ENCODE measurements at places on chromosomes 6 and 20.

- no peak for DNase-seq
These were observed 33.0 kb downstream of the SYNJ2 start for GRCh38 chr6:158014505-158015187.

DNA sequence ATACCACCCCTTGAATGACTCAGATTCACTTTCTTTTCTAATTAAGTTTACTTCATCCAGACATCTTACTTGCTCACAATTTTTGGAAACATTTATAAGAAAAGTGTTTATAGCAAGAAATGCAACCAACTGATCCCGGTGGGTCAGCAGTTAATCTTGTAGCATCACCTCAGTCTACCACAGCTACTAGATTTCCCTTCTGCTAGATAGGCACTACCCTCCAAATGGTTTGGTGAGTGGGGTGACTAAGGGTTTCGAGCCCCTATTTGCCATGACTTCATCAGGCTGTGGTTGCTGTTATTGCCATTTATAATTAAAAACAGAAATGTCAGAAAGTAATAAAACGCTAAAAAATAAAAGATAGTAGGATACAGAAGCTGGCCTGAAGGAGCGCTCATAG, 930.1 kb upstream of the GJE1 start:
- DNase-seq: no peak

DNA sequence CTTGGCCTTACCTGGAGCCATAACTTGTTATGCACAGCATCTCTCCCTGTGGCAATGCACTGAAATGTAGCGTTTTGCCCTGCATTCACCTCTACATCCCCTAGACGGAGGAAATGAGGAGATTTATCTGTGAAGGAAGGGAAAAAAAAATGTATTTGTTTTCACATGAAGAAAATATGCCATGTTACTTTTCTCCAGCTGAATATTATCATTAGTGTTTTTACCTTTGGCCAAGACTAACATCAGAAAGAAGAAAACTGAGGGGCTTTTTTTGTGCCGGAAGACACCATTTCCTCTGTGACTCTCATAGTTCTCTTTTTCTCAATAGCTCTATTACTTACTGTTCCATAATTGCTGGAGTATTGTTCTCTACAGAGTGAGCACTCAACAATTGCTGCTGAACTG, 280.4 kb downstream of the PTPRK start:
- no peak for DNase-seq

- DNase-seq: no peak
These were observed 186.7 kb upstream of the CST7 start for GRCh38 chr20:24762371-24762770.

- no peak for DNase-seq
These were observed 81.7 kb downstream of the TOX2 start for GRCh38 chr20:43996240-43996930.

DNA sequence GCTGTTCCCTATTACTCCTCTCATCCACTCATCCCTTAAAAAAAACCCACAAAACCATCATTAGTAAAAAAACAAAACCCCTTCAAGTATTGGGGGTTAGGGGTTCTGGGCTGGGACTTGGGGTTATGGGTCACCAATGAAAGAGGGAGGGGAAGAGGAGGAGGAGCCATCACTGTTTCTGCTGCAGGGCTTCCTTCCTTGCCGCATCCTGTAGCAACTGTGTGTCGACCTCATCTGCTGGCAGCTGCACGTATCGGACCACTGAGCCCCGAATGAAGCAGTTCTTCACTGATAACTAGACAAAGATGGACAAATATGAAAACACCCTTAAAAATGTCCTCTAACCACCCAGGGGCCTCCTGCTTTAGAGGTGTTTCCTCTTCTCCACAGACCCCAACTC, 2.0 kb upstream of the VARS1 start:
- no peak for DNase-seq

GRCh38 chr20:54205450-54205849, 2.4 kb upstream of the PFDN4 start:
- DNase-seq: no peak

GRCh38 chr20:13220904-13221297, at the start of gene ISM1:
Gene ISM1, plus strand, starts transcription at chr20:13221274. Its CDS starts 503 bp downstream, at chr20:13221777.
- DNase-seq: no peak

GRCh38 chr6:100503043-100503705, 38.5 kb upstream of the SIM1 start:
- no peak for DNase-seq

- DNase-seq: no peak
These were observed 1285.8 kb upstream of the CITED2 start for GRCh38 chr6:140660295-140660694.

DNA sequence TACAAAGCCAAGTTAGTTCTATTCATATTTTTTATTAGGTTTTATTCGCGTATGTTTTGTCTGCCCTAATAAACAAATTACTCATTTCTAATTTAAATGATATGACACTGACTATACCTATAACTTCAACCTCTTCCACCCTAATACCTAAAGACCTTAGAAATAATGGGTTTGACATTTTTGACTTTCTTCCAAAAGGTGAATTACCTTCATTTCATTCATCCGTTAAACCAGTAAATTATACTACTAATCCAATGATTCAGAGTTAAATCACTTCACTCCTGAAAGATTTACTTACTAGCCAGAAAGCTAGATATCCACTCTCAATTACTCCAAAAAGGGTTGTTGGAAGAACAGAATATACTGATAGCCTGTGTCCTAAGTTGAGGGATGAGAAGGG, 5.2 kb downstream of the MRPS10 start:
- DNase-seq: no peak

DNA sequence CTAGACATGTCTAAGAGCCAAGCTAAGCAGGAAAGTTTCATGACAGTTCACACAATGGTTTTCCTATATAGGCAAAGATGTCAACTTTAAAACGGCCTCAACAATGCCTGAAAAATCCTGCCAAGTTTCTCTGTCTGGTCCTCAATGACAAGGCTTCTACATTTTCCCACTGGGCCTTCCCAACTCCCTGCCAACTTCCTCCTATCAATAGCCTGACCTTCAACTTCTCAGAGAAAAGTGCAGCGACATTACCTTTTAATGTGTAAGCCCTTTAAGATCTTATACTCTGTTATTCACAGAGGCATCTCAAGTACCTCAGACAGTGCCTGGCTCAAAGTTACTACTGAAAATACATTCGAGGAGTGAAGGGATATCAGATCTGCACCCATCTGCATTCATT, 56.2 kb upstream of the BTBD3 start:
- DNase-seq: no peak

- DNase-seq: no peak
These were observed 537.2 kb downstream of the PKHD1 start for GRCh38 chr6:51550243-51550642.

- no peak for DNase-seq
These were observed 172.3 kb upstream of the HDDC2 start for GRCh38 chr6:125474061-125474460.

GRCh38 chr6:40148882-40149573, 214.8 kb upstream of the MOCS1 start:
- no peak for DNase-seq

GRCh38 chr6:29676981-29677601, 3.9 kb downstream of the ZFP57 start:
- no peak for DNase-seq

GRCh38 chr6:6351511-6352025, 31.1 kb upstream of the F13A1 start:
- DNase-seq: no peak

DNA sequence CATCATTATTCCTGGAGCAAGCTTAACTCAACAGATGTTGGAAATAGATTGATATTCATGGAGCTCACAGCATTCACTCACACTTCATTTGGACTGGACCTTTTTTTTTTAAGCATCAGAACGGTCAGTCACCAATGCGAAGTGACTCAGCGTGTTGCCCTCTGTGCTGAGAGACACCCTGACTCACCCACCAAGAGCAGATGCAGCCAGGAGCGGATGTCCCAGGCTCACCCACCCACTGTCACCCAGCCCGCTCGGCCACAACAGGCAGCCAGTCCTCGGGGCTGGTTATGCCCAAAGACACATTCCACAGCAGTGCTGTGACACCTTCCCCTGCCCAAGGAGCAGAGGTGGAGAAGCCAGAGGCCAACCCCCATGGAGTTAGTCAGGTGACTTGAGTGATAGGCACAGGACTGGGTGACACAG, 15.7 kb downstream of the RNASET2 start:
- DNase-seq: no peak

GRCh38 chr6:100892693-100893092, 11.6 kb upstream of the ASCC3 start:
- no peak for DNase-seq

DNA sequence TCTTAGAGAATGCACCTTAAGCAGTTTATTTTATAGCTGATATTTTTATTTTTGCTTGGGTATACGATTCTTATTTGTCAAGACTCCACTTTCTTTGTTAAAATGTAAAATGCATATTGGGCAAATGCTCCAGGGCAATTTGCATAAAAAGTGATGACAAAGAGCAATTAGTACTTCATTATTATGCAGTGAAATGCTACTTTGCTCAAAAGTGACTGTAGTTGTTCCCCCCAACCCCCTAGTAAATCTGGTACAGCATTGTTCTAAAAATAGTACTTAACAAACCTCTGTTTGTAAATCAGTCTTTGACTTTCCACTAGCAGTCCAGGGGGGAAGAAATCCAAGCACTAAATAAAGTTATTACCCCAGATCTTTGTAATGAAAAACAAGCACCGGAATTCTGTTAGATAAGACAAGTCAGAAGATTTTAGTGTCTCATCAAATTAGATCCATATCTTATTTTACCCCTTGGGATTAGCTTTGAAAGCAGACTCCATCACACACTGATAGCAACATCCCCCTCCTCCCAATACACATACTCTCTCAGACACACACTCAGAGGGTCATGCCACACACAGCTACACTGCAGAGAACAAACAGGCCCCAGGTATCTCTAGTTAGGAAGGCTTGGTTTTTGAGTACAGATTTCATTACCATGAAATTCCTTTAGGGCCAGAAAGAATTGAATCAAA, 32.9 kb upstream of the BACH2 start:
- DNase-seq: no peak

DNA sequence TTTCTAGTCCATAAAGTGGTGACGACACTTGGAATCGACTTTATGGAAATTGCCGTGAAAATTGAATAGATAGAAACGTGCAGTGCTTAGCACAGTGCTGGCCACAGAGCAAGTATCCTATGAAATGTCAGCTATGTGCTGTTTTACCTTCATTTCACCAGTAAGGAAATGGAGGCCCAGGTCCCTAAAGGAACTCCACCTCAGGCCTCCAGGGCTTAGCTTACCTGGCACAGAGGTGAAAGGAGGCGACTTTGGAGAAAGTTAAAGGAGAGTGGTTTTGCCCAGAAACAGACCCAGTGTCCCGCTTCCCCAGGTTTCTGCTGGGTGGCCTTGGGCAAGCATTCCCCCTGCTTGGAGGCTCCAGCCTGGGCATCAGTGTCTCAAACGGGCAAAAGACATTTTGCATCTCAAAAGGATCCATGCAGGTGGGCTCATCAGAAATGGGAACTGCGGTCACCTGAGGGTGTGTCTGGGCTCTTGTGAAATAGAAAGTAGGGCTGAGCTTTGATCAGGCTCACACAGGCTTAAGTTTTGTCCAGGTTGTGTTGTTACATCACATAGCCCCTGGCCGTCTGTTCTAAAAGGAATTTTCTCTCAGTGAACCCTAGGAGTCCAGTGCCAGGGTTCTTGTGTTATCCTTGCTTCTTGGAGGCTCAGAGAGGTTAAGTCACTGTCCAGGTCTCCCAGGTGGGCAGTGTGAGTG, 6.8 kb upstream of the TULP1 start:
- DNase-seq: no peak

DNA sequence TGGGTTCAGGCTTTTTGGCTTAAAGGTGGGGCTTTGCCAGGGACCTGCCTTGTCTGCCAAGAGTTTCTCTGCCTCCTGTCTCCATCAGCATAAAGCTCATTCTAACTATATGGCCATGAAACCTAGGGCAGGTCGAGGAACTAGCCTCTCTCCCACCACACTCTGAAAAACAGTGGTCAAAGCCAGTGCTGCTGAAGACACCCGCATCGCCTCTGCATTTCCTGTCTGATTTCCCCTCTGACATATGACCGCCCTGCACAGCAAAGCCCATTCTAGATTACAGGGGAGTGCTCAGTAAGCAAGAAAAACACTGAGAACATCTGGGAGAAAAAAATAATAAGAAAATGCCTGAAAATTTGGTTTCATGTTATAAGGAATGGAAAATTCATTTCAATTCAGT, 573.6 kb downstream of the PRKN start:
- no peak for DNase-seq

- no peak for DNase-seq
These were observed 746 bp upstream of the SNRPB2 start for GRCh38 chr20:16729080-16729479.

- DNase-seq: no peak
These were observed 290.7 kb downstream of the ARHGAP18 start for GRCh38 chr6:129419324-129419723.

- no peak for DNase-seq
These were observed 25.5 kb upstream of the PRL start for GRCh38 chr6:22322103-22323030.
